ENCODE measurements at places on chromosomes 11 and 22. TPM values are rescaled to one million over a fixed set of nuclear protein-coding genes. Genes with fewer than 3 reads are reported as not detected.
A peak's percentile ranks its signal among the peaks of the same experiment; 100 is the strongest.

Gene CBLIF
- total RNA-seq = not detected

Gene APOL6
- total RNA-seq = 0.02 TPM

Gene UPK3A
- not detected for total RNA-seq

Gene CASP5
- total RNA-seq = not detected

Gene OR2AG2
- 0.25 TPM for total RNA-seq

Gene GGT5
- 0.56 TPM for total RNA-seq

Gene SGSM1
- total RNA-seq = 0.75 TPM

Gene SLC22A12
- total RNA-seq = not detected

DNA sequence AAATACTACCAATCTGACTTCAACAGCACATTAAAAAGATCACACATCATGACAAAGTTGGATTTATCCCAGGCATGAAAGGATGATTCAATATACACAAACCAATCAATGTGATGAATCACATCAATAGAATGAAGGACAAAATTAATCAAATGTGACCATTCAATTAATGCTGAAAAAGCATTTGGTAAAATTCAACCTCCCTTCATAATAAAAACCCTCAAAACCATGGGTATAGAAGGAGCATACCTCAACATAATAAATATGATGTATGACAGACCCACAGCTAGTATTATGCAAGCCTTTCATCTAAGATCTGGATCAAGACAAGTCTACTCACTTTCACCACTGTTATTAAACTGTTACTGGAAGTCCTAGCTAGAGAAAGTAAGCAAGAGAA, 921.7 kb upstream of the RAG2 start:
- no peak for DNase-seq
- H3K4me3 ChIP-seq = no peak overlapping the region
- peaks cover 23% of the 10 kb centered on the region for H3K36me3 ChIP-seq
- H3K27ac ChIP-seq = no peak overlapping the region
- H3K4me1 ChIP-seq = no peaks in the 10 kb centered on the region

DNA sequence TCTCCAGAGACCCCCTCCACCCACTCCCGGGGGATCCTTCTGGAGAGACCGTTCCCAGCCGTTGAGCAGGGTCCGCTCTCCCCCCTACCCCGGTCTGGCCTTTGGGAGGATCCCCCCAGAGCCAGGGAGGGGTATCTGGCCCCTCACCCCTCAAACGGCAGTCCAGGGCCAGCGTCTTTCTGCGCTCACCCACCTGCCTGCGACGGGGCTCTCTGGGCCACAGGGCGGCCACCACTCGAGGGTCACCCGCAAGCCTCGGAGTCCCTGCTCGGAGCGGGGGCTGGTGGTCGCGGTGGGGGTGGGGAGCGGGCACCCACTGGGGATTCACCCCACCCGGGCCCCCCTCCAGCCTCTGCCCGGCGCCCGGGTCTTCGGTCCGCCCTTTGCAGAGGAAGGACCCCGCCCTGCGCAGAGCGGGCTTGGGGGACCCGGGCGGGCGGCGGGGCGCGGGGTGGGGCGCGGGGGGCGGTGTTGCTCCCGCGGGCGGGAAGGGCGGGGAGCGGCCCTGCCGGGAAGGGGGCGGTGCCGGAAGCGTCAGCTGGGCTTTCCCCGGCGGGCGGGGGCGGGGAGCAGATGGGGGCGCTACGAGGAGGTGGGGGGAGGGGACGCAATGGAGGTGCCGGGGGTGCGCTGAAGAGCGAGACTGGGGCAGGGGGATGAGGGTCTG, 16.6 kb downstream of the CRELD2 start:
- peaks cover 4% of the 10 kb centered on the region for H3K27me3 ChIP-seq
- no peak for DNase-seq
- H3K36me3 ChIP-seq = no peaks in the 10 kb centered on the region
- H3K4me3 ChIP-seq = no peak overlapping the region
- H3K4me1 ChIP-seq = peaks cover 30% of the 10 kb centered on the region

DNA sequence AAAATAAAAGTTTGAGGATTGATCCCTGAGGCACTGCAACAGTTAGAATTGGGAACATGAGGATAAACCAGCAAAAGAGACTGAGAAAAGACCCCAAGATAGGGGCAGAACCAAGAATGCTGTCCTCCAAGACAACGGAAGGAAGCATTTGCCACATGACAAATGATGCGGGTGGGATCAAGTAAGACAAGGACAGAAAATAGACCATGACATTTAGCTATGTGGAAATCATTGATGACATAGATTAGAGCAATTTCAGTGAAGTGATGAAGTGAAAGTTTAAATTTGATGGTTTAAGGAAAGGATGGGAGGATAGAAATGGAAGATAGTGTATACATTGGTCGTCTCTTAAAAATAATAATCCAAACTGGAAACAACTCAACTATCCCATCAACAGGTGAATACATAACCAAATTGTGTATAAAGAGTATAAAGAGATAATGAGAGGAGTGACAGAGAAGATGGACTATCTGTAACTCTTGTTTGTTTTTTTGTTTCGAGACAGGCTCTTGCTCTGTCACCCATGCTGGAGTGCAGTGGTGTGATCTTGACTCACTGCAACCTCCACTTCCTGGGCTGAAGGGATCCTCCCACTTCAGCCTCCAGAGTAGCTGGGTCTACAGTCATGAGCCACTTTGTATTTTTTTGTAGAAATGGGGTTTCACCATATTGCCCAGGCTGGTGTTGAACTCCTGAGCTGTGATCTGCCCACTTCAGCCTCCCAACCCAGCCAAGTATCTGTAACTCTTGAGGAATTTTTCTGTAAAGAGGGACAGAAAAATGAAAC, 48.7 kb upstream of the FDX1 start:
- no peak overlapping the region for H3K4me3 ChIP-seq
- peaks cover 6% of the 10 kb centered on the region for H3K4me1 ChIP-seq

GRCh38 chr22:34903416-34903815, 162.5 kb upstream of the ISX start:
- DNase-seq = no peak
- no peaks in the 10 kb centered on the region for H3K4me1 ChIP-seq
- no peaks in the 10 kb centered on the region for H3K36me3 ChIP-seq
- H3K27me3 ChIP-seq = peaks cover under 1% of the 10 kb centered on the region
- H3K27ac ChIP-seq = no peak overlapping the region
- no peak overlapping the region for H3K4me3 ChIP-seq

DNA sequence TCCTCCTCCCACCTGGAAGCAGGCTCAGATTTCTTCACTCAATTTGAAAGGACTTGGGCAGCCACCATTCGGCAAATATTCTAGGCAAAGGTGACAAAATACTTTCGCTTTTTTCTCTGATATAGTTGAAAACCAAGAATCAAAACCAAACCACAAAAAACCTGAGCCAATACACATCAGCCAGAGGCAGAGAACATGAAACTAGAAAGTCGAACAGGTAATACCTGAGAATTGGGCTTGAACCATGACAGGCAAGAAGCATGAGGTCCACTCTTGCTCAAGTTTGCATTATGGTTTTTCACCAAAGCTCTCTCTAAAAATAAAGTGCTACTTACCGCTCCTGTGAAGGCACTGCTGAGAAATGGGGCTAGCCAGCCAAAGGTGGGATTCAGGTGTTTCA, 26.2 kb upstream of the LDLRAD3 start:
- H3K4me1 ChIP-seq = peaks cover 30% of the 10 kb centered on the region
- H3K4me3 ChIP-seq = no peak overlapping the region
- no peaks in the 10 kb centered on the region for H3K27me3 ChIP-seq
- no peaks in the 10 kb centered on the region for H3K36me3 ChIP-seq
- H3K27ac ChIP-seq = no peak overlapping the region

DNA sequence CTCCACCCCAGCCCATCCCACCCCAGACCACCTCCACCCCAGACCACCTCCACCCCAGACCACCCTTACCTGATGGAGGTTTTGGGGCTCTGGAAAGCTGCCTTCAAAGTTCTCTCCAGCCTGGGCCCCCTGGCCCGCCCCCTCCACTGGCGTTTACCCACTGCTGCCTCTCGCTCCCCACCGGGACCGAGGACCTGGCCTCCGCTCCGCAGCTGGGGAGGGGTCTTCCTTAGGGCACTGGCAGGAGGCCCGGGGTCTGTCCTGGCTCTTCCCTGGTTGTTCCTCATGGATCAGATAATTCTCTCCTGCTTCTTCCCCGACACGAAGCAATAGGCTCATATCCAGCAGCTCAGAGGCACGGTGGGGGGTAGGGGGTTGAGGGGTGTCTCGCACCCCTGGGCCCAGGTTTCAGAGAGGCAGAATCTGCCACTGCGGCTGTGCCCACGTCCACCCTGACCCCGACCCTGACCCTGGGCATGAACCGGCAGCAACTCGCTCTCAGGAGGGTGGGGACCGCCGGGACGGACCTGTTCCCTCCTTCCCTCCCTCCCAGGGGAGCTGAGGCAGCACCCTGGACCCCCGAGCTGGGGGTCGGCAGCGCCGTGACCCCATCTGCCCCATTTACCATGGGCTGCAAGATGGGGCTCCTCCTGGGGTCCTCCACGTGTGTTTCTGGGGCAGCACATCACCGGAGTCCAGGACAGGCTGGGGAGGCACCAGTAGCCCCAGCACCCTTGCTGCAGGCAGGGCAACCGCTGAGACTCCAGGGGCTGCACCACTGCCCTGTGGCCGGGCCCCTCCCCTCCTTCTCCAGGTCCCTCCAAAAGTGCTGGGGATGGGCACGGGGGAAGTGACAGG, 12.9 kb downstream of the KRTAP5-5 start:
- no peaks in the 10 kb centered on the region for H3K36me3 ChIP-seq
- peaks cover 6% of the 10 kb centered on the region for H3K27me3 ChIP-seq
- no peak for DNase-seq
- no peaks in the 10 kb centered on the region for H3K4me1 ChIP-seq
- H3K27ac ChIP-seq = no peak overlapping the region
- H3K4me3 ChIP-seq = no peak overlapping the region

- no peaks in the 10 kb centered on the region for H3K36me3 ChIP-seq
- H3K4me1 ChIP-seq = peaks cover 20% of the 10 kb centered on the region
- DNase-seq = no peak
- peaks cover 20% of the 10 kb centered on the region for H3K27me3 ChIP-seq
- H3K4me3 ChIP-seq = peak overlapping the region; percentile 56
Measured at GRCh38 chr11:66548774-66549630, 2.3 kb downstream of the ACTN3 start.

DNA sequence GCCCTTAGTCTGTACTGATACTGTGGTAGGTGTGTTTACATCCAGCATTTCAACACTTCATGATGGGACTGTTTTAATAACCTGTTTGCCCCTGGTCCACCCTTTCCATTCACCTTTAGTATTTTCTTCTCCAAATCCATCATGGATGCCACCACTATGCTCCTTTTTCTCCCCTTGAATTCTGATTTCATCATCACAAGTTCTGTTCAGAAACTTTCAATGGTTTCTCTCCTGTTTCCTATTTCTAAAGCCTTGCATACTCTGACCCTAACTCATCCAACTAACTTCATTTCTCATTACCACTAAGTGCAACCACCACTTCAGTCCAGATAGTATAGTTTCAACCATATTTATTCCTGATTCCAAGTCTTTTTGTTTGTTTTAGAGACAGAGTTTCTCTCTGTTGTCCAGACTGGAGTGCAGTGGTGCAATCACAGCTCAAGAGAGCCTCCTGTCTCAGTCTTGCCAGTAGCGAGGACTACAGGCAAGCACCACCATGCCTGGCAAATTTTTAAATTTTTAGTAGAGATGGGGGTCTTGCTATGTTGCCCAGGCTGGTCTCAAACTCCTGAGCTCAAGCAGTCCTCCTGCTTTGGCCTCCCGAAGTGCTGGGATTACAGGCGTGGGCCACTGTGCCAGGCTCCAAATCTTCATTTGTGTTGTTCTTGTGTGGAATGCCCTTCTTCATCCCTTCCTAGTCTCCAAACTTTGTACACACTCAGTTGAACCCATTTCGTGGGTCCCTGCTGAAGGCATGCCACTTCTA, 1.2 kb upstream of the LIN7C start:
- H3K4me3 ChIP-seq = peak overlapping the region; percentile 98
- H3K36me3 ChIP-seq = peaks cover 2% of the 10 kb centered on the region
- H3K4me1 ChIP-seq = peaks cover 35% of the 10 kb centered on the region
- H3K27me3 ChIP-seq = no peaks in the 10 kb centered on the region
- no peak for DNase-seq

GRCh38 chr11:31030138-31030792, 339.3 kb downstream of the DCDC1 start:
- DNase-seq = no peak
- H3K27ac ChIP-seq = no peak overlapping the region
- no peaks in the 10 kb centered on the region for H3K27me3 ChIP-seq
- H3K4me1 ChIP-seq = no peaks in the 10 kb centered on the region
- H3K36me3 ChIP-seq = no peaks in the 10 kb centered on the region

- peaks cover 4% of the 10 kb centered on the region for H3K36me3 ChIP-seq
- H3K27me3 ChIP-seq = peaks cover 28% of the 10 kb centered on the region
- no peak overlapping the region for H3K27ac ChIP-seq
- peak overlapping the region; percentile 48 for H3K4me3 ChIP-seq
- H3K4me1 ChIP-seq = peaks cover 21% of the 10 kb centered on the region
- no peak for DNase-seq
Measured at GRCh38 chr11:8908099-8908498, 2.9 kb upstream of the AKIP1 start.

DNA sequence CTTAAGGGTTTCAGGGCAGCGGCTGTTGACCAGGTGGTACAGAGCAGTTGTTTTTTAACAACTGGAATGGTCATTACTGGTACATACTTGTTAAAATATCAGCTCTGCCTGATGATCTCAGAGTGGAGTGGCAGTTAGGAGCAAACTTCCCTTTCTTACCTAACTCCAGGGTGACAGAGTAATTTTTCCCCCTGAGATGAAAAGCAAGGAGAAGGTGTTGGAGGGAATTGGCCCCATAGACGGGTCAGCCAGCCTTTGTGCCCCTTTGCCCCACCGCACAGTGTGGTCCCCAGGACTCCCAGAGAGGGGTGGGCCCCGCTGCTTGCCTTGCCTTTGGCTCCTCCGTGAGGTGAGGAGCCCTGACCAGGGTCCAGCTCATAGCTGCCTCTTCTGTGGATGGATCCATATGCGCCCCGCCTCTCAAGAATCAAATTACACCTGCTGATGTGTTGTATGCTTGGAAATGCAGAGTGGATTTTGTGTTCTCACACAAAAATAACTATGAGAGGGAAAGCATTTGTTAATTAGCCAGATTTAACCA, 27.0 kb upstream of the SORL1-AS1 start:
- no peaks in the 10 kb centered on the region for H3K36me3 ChIP-seq
- no peak overlapping the region for H3K27ac ChIP-seq
- peaks cover 17% of the 10 kb centered on the region for H3K27me3 ChIP-seq

GRCh38 chr11:69299572-69299971, 5.6 kb downstream of the MYEOV start:
- DNase-seq = no peak
- H3K4me1 ChIP-seq = peaks cover 31% of the 10 kb centered on the region
- no peaks in the 10 kb centered on the region for H3K36me3 ChIP-seq
- H3K4me3 ChIP-seq = no peak overlapping the region
- no peaks in the 10 kb centered on the region for H3K27me3 ChIP-seq

GRCh38 chr11:30258679-30259078, 27.9 kb downstream of the FSHB start:
- H3K36me3 ChIP-seq = no peaks in the 10 kb centered on the region
- H3K4me3 ChIP-seq = no peak overlapping the region
- no peak for DNase-seq
- peaks cover 16% of the 10 kb centered on the region for H3K4me1 ChIP-seq
- H3K27ac ChIP-seq = no peak overlapping the region
